ENCODE measurements at places on chromosomes 12 and 14. TPM values are rescaled to one million over a fixed set of nuclear protein-coding genes. Genes with fewer than 3 reads are reported as not detected.

Gene HCAR3
- total RNA-seq: under 0.01 TPM

Gene CLEC1B
- total RNA-seq: not detected

Gene SLC2A14
- total RNA-seq: under 0.01 TPM

Gene ANKRD52
- 11.3 TPM for total RNA-seq

Gene BMAL2
- 23.4 TPM for total RNA-seq

Gene IL22
- total RNA-seq: not detected

Gene CPNE6
- 46.2 TPM for total RNA-seq

Gene SLC35F4
- total RNA-seq: 1.2 TPM

Gene FOXA1
- not detected for total RNA-seq

Gene HAL
- total RNA-seq: under 0.01 TPM

Gene RD3L
- total RNA-seq: not detected

Gene NKX2-1
- total RNA-seq: 0.49 TPM

Gene CAPZA3
- total RNA-seq: not detected

Gene TMEM233
- not detected for total RNA-seq

Gene SIX4
- total RNA-seq: 0.49 TPM

Gene LGR5
- total RNA-seq: under 0.01 TPM

Gene TNFAIP2
- total RNA-seq: 11.6 TPM

Gene ARHGAP9
- total RNA-seq: 0.25 TPM

Gene CLEC1A
- 0.98 TPM for total RNA-seq

Gene CIROP
- not detected for total RNA-seq

Gene KRT6C
- total RNA-seq: not detected

Gene PLA2G1B
- 1.2 TPM for total RNA-seq

Gene AICDA
- total RNA-seq: not detected

Gene POTEM
- total RNA-seq: not detected

Gene TTC6
- 0.25 TPM for total RNA-seq

Gene ENDOU
- total RNA-seq: not detected

Gene OR6C2
- total RNA-seq: not detected

Gene CLBA1
- 14.0 TPM for total RNA-seq

Gene RALGAPA1
- total RNA-seq: 151 TPM

Gene SYT10
- 1.7 TPM for total RNA-seq

Gene OR4E2
- not detected for total RNA-seq

Gene AHNAK2
- 34.4 TPM for total RNA-seq

Gene KRT7
- not detected for total RNA-seq

Gene KCNH5
- total RNA-seq: 20.9 TPM

Gene GLIPR1L1
- total RNA-seq: not detected

Gene ALDH1L2
- 6.4 TPM for total RNA-seq

Gene VRTN
- total RNA-seq: not detected

Gene PROX2
- not detected for total RNA-seq

Gene TEX22
- 0.25 TPM for total RNA-seq

Gene KRT82
- not detected for total RNA-seq

Gene PTPRQ
- 0.49 TPM for total RNA-seq

Gene PIWIL1
- total RNA-seq: not detected

Gene RFC5
- 16.5 TPM for total RNA-seq

Gene OVCH1
- total RNA-seq: 0.25 TPM
